ENCODE measurements at places on chromosomes 4 and X.

DNA sequence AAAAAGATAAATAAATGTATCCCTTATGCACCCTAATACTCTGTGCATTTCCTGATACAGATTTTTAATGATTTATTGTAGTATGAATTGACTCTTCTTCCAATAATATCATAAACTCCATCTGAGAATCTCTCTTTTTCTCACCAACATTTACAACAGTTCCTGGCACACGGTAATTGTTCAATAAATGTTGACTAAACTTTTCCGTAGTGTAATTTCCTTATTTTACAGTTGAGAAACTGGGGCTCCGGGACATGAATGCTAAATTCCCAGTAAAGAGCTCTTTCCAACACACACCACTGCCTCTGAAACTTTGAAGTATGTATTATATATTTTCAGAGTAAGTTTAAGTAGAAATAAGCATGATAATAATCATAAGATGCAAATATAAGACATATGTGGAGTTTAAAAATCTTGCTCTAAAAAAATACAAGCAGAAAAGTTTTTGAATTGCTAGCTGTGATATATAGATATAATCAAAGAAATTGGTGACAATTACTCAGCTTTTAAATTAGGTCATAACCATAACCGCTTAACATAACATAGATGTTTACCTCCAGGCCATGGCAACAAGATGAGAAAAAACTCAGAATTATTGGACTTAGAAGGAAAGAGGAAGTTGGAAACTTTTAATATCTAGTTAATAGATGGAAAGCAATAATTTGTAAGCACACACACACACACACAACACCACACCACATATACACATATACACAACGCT lies 28.2 kb upstream of the ANTXR2 start:
- no peak for DNase-seq

GRCh38 chrX:13666836-13667235 lies 13.9 kb downstream of the TCEANC start:
- DNase-seq, result no peak

DNA sequence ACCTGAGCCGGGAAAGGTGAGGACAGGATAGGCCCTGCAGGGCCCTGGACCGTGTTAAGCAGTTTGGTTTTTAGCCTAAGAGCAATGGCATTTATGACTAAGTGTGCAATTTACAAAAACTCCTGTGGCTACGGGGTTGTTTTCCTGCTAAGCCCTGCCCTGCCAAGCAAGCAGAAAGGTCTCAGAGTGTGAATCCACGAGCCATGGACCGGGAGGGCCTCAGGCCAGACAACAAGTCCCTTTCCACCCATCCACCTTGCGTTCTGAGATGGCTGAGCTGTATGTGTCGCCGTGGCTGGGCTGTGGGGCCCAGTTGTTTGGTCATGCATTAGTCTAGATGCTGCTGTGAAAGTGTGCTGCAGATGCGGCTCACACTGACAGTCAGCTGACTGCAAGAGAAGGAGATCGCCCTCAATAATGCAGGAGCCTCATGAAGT lies 33.9 kb upstream of the AFAP1 start:
- no peak for DNase-seq

DNA sequence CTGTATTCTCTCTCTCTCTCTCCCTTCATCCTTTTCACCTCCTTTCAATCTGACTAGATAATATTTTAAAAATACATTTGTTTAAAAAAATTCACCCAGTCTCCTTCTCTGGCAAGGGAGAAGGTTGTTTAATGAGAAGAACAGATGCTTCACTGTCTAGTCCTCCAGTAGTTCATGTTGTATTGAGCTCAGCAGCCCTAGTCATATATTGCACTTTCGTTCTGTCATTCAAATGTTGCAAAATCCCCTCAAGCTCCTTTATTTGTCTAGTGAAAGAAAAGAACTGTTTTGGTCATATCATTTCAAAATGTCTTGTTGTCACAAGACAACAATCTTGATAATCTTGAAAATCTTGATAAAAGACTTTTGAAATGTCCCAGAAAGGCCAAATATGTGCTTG lies 248.0 kb downstream of the GALNTL6 start:
- no peak for DNase-seq

All from stimulated activated CD4-positive, alpha-beta T cell treated with anti-CD3 and anti-CD28 coated beads, Interleukin-4, amount 100 ng/mL, for 4 hours (primary cell).